GM23338 (cell line): ENCODE measurements at places on chromosomes 12 and 14. TPM values are rescaled to one million over a fixed set of nuclear protein-coding genes. Genes with fewer than 3 reads are reported as not detected.

DNA sequence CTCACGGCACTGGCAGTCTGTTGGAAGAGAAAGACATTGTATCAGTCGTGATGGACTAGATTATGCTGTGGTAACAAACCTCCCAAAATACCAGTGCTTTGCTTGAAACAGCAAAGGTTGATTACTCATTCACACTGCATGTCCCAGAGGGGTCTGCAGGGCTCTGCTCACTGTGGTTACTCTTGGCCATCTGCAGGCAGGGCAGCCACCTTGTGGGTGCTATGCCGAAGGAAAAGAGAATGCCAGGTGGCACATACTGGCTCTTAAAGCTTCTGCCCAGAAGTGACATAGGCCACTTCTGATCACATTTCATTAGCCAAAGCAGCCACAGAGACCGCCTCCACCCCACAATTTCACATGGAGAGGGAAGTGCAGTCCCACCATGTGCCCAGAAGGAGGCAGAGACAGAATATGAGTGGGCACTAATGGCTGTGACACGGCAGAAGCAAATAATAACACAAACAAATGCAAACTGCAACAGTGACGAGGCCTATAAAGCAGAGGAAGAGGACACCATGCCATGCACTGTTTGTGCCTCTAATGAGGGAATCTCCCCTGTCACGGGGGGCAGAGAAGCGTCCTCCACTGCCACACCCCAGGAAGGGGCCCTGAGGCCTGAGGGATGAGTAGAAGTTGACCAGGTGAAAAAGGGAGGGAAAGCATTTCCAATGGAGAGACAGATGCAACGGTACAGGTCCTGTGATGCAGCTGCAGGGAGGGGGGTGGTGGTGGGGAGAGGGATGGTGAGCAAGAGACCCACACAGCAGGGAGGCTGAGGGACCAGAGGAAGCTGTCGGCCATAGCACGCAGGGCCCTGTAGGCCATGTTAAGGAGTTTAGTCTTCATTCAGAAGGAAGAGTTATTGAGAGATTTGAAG lies 51.7 kb upstream of the KICS2 start:
- peak; percentile 82 for DNase-seq
- no peaks in the 10 kb centered on the region for H3K27me3 ChIP-seq
- H3K36me3 ChIP-seq, result no peaks in the 10 kb centered on the region
- no peak overlapping the region for H3K4me3 ChIP-seq
- H3K4me1 ChIP-seq, result peaks cover 3% of the 10 kb centered on the region; the same call in 1 of the 2 replicates

DNA sequence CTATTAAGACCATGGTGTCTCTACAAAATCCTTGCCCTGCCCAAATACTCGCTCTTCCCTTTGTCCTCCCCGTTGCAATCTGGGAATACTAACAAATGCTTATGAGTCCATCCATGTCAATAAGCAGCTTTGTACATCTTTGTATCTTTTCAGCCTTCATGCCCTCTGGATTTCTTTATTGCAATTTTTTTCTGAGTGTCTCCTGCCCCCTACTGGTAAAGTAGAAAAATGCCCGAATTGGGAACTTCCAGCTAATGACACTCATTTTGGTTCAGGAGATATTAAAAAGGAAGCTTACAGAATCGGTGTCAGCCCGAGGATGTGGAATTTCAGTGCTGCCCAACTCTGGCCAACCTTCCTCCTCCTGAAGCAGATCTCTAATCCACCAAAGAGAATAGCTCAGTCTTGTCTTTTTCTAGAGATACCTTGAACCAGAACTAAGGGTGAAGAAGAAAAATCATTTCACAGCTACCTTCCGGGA lies 46.0 kb downstream of the SH2B3 start:
- H3K36me3 ChIP-seq, result peaks cover 29% of the 10 kb centered on the region
- H3K4me1 ChIP-seq, result no peaks in the 10 kb centered on the region
- H3K27ac ChIP-seq, result no peak overlapping the region
- H3K27me3 ChIP-seq, result no peaks in the 10 kb centered on the region
- no peak overlapping the region for H3K4me3 ChIP-seq

DNA sequence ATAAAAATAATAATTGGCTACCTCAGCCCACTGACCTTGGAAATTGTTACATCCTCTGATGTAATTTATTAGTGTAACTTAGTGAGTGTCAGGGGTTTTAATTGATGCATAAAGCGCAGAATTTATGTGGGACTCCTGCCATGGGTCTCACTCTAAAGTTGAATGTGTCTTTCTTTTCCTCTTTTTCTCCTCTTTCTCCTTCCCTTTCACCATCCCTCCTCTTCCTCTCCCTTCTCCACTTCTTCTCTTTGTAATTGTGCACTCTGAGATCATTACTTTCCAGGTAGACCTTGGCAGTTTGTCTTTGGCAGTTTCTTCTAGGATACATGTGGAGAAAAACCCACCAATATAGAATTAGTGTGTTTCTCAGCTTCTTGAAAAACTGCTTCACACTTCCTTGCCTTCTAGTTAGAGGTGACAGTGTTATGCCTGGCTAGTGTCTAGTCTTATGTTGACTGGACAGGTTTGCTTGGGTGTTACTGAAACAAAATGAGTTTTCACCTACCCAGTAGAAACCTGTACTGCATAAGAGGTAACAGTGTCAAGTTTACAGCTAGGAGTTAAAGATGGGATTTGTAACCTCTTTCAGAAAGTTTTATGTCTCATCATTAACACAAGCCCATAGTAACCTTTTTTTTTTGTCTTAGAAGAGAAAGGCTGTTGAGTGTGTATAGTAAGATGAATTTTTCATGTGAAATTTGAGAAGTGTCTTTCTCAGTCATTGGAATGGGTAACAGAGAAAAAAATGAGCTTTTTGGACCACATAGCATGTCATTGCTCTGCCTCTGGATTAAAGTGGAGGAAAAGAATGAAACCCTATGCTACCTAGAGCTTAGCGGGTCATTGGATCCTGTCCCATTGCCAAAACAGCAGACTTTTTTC lies 18.6 kb downstream of the PELI2 start:
- no peak overlapping the region for H3K27ac ChIP-seq
- H3K4me3 ChIP-seq, result no peak overlapping the region
- H3K4me1 ChIP-seq, result peaks cover 65% of the 10 kb centered on the region
- no peak for DNase-seq
- no peaks in the 10 kb centered on the region for H3K36me3 ChIP-seq
- no peaks in the 10 kb centered on the region for H3K27me3 ChIP-seq

- H3K4me3 ChIP-seq, result no peak overlapping the region
- no peak for DNase-seq
- H3K36me3 ChIP-seq, result no peaks in the 10 kb centered on the region
- no peak overlapping the region for H3K27ac ChIP-seq
- no peaks in the 10 kb centered on the region; the same call in 1 of the 2 replicates for H3K4me1 ChIP-seq
- no peaks in the 10 kb centered on the region for H3K27me3 ChIP-seq
Observed at GRCh38 chr12:54602661-54603060, 14.2 kb upstream of the PPP1R1A start.

Gene SIRT4
- 0.78 and 2.0 TPM in 2 replicates for total RNA-seq

- H3K36me3 ChIP-seq, result no peaks in the 10 kb centered on the region
- no peaks in the 10 kb centered on the region for H3K27me3 ChIP-seq
- no peak overlapping the region for H3K4me3 ChIP-seq
Observed at GRCh38 chr12:50569321-50569720, 64.5 kb downstream of the DIP2B start.

DNA sequence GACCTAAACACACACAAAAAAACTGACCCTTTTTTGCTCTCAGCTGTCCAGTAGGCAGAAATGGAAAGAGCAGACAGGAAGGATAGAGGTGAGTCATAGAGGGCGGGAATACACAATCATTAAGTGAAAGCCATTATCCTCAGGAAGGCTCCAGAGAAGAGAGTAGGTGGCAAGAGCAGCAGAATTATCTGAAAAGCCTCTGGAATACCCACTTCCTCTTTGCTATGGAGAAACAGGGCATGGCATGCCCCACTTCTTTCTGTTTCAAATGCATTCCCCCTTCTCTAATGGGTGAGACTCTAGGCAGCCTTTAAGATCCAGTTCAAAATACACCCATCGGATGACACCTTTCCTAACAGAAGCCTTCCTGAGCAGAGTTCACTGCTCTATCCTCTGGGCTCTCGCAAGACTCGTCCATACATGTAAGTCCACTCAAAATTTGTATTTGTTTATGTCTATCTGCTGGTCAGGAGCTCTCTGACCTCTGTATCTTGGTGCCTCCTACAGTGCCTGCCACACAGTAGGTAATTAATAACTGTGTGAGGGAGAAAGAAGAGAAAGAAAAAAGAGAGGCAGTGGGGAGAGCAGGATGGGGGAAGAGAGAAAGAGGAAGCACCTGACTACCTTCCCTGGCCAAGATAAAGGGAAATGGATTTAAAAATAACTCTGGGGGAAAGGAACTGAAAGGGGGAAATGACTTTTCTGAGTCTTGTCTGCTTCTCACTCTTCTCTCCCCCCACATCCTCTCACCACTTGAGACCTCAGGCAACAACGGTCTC lies 8.5 kb downstream of the KLHL33 start:
- H3K4me1 ChIP-seq, result peaks cover 14% of the 10 kb centered on the region
- H3K4me3 ChIP-seq, result no peak overlapping the region
- no peak overlapping the region for H3K27ac ChIP-seq
- no peak for DNase-seq
- no peaks in the 10 kb centered on the region for H3K36me3 ChIP-seq

DNA sequence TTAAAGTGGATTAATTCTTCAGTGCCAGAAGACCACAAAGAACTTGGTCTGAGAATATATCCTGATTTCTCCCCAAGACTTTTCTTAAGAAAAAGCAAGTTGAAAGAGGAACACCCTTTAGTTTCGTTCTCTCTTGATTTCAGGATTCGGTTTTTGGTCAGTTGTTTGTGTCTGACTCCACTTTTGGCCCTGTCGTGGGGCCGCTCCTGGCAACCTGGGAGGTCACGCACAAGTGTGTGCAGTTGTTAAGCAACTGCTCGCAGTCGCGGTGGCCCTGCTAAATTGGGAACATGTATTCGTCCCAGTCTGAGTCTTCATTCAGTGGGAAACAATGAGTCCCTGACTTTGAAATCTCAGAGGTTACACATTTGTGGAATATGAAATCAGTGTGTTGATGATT lies 68.7 kb downstream of the RGS6 start:
- no peak for DNase-seq
- H3K27ac ChIP-seq, result no peak overlapping the region
- H3K27me3 ChIP-seq, result no peaks in the 10 kb centered on the region
- no peaks in the 10 kb centered on the region for H3K4me1 ChIP-seq
- no peak overlapping the region for H3K4me3 ChIP-seq

- no peak overlapping the region for H3K27ac ChIP-seq
- DNase-seq, result no peak
- H3K4me1 ChIP-seq, result no peaks in the 10 kb centered on the region
- no peaks in the 10 kb centered on the region for H3K27me3 ChIP-seq
- no peak overlapping the region for H3K4me3 ChIP-seq
- no peaks in the 10 kb centered on the region for H3K36me3 ChIP-seq
Observed at GRCh38 chr14:94850309-94851211, 80.6 kb upstream of the GSC start.

GRCh38 chr12:49538510-49539403 lies at the start of gene KCNH3:
Gene KCNH3, plus strand, starts transcription at chr12:49539030. Its CDS starts 387 bp downstream, at chr12:49539417.
- DNase-seq, result peak; percentile 83
- peaks cover 95% of the 10 kb centered on the region for H3K27me3 ChIP-seq
- H3K4me3 ChIP-seq, result peak within 1 kb of the TSS; percentile 63
- H3K4me1 ChIP-seq, result peaks cover 17% of the 10 kb centered on the region
- H3K36me3 ChIP-seq, result no peaks in the 10 kb centered on the region; the same call in 1 of the 2 replicates
- no peak within 1 kb of the TSS for H3K27ac ChIP-seq

DNA sequence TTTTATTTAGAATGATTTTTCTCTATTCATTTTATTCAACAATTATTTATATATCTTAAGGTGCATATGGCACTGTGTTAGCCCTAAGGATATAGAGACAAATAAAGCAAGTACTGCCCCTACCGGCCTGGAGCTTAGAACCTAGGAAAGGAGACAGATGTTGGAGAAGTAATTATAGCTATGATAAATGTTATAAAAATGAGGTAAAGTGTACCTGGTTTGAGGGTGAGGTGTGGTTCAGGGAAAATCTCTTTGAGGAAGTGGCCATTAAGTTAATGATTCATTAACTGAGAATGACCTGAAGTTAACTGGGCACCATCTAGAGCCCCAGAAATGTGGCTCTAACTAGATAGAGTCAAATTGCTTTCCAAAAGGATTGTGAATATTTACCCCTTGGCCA lies 31.9 kb downstream of the CDKL1 start:
- H3K27me3 ChIP-seq, result no peaks in the 10 kb centered on the region
- DNase-seq, result no peak
- no peaks in the 10 kb centered on the region for H3K36me3 ChIP-seq
- H3K27ac ChIP-seq, result no peak overlapping the region
- no peaks in the 10 kb centered on the region for H3K4me1 ChIP-seq
- no peak overlapping the region for H3K4me3 ChIP-seq

Gene LALBA
- total RNA-seq, result not detected in 2 replicates

GRCh38 chr12:5003025-5003666 lies 40.5 kb upstream of the KCNA5 start:
- no peaks in the 10 kb centered on the region for H3K27me3 ChIP-seq
- no peaks in the 10 kb centered on the region for H3K36me3 ChIP-seq
- peak; percentile 87 for DNase-seq
- no peaks in the 10 kb centered on the region for H3K4me1 ChIP-seq
- H3K4me3 ChIP-seq, result no peak overlapping the region
